Kidney (tissue), 22 donors: ENCODE measurements at places on chromosomes 1 and 21.

DNA sequence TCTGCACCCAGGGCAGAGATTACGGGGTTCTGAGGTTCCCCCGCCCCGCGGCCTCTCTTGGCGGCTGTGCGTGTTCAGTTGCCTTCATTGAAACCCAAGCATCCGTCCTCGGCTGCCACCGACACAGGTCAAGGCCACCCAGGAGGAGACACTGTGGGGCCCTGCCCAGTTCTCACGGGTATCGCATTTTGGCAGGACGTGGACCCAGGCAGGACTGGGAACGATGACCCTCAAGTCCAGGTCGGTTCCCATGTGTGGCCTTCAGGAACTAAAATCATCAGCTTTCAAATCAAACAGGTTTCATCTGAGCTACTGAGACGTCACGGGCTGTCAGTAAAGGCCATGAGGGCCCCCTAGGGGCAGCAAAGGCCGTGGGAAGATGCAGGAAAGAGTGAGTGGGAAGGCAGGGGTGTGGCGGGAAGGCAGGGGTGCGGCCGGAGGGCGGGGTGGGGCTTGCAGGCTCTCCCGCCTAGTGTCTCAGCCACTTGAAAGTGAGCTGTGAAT is 7.0 kb upstream of the C1orf174 start:
- H3K27ac ChIP-seq, result no peak overlapping the region
- no peaks in the 10 kb centered on the region for H3K27me3 ChIP-seq
- DNase-seq, result no peak
- no peak overlapping the region for H3K4me3 ChIP-seq
- H3K36me3 ChIP-seq, result no peaks in the 10 kb centered on the region

GRCh38 chr1:78171736-78172590 is 126.2 kb downstream of the GIPC2 start:
- no peaks in the 10 kb centered on the region for H3K4me1 ChIP-seq
- H3K27ac ChIP-seq, result no peak overlapping the region
- no peaks in the 10 kb centered on the region for H3K27me3 ChIP-seq
- H3K4me3 ChIP-seq, result no peak overlapping the region

GRCh38 chr1:79215311-79215710 is 208.8 kb upstream of the ADGRL4 start:
- no peaks in the 10 kb centered on the region for H3K36me3 ChIP-seq
- H3K27ac ChIP-seq, result no peak overlapping the region
- no peaks in the 10 kb centered on the region for H3K27me3 ChIP-seq
- no peak overlapping the region for H3K4me3 ChIP-seq

GRCh38 chr1:26034504-26035202 is 11.3 kb downstream of the SLC30A2 start:
- no peaks in the 10 kb centered on the region for H3K27me3 ChIP-seq
- H3K36me3 ChIP-seq, result no peaks in the 10 kb centered on the region
- DNase-seq, result no peak
- no peak overlapping the region for H3K27ac ChIP-seq
- H3K4me3 ChIP-seq, result peak overlapping the region; percentile 18
- peaks cover 7% of the 10 kb centered on the region for H3K4me1 ChIP-seq

DNA sequence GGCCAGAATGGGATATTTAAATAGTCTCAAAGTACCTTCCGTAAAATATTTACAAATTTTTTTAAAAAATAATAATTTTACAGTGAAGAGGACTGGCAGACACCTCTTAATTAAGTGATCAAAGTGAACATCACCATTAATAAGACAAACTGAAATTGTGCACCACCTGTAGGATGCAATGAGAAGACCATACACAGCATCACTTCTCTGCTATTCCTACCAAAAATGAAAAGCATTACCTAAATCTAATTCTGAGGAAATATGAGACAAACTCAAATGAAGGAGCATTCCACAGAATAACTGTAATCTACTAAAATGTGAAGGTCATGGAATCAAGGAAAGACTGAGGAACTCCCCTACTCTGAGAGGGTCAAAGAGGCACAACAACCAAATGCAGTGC is 68.2 kb upstream of the PRDX6 start:
- H3K27ac ChIP-seq, result no peak overlapping the region
- no peaks in the 10 kb centered on the region for H3K4me1 ChIP-seq
- no peak overlapping the region for H3K4me3 ChIP-seq

DNA sequence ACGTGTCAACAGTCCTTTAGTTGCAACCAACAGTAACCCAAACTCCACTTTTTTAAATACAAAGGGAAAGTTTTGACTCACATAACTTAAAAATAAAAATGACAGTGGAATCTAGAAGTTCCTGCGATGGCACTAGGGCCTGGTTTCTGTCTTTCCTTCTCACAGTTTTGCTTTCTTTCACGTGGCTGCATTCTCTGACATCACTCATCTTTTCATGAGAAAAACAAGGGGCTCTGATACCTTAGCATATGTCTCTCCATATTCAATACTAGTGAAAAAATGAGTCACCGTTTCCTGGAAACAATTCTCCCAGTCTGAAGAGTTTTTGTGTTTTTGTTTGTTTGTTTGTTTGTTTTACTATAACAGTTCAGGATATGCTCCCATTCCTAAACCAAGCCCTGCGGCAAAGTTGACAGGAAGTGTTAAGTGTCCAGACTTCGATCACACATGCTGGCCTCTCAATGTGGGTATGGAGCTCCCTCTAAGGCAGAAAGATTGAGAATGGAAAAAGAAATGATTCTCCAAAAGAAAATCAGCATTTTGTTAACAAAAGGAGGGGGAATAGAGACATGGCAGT is 483.3 kb downstream of the TTLL7 start:
- no peaks in the 10 kb centered on the region for H3K4me1 ChIP-seq
- no peak overlapping the region for H3K4me3 ChIP-seq
- DNase-seq, result no peak
- H3K36me3 ChIP-seq, result no peaks in the 10 kb centered on the region
- H3K27me3 ChIP-seq, result no peaks in the 10 kb centered on the region
- H3K27ac ChIP-seq, result no peak overlapping the region

- no peaks in the 10 kb centered on the region for H3K4me1 ChIP-seq
- no peak overlapping the region for H3K4me3 ChIP-seq
- H3K36me3 ChIP-seq, result peaks cover 11% of the 10 kb centered on the region
- no peak for DNase-seq
Measured at GRCh38 chr21:46425571-46425970, 33.1 kb upstream of the DIP2A start.

DNA sequence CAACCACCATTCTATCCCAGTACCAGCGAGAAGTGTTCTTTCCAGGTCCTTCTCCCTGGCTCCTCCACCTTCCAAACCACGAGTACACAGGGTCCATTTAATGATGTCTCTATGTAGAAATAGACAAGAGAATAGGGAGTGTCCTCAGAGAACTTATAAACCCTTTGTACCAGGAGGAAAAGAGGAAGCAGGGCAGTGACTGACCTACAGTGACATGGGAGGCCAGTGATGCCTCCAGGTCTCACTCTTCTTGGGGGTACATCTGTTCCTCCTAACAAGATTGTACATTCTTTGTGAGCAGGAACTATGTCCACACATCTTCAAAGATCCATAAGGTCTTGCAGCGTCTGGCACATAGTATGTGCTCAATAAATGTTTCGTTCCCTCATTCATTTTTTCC is 18.7 kb upstream of the FMOD start:
- no peaks in the 10 kb centered on the region for H3K27me3 ChIP-seq
- H3K4me3 ChIP-seq, result no peak overlapping the region
- no peak for DNase-seq
- H3K36me3 ChIP-seq, result no peaks in the 10 kb centered on the region
- H3K27ac ChIP-seq, result no peak overlapping the region

DNA sequence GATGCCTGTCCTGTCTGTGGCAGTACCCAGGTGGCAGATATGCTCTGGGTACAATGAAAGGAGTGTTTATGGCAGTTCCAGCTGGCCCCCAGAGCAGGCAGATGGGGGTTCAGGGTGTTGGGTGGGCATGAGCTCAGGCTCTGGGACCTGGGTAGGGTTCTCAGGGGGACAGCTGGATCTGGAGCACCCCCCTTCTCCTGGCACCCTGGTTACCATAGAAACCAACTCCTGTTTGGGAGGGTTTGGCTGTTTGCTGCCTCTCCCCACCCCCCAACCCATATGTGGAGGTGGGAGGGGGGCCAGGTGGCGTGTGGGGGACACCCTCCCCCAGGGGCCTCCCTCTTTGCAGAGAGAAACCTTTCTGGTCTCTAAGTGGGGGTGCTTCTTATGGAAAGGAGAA is 7.1 kb downstream of the FOXO6 start:
- peaks cover 5% of the 10 kb centered on the region for H3K4me1 ChIP-seq
- no peak overlapping the region for H3K4me3 ChIP-seq
- H3K27ac ChIP-seq, result no peak overlapping the region

DNA sequence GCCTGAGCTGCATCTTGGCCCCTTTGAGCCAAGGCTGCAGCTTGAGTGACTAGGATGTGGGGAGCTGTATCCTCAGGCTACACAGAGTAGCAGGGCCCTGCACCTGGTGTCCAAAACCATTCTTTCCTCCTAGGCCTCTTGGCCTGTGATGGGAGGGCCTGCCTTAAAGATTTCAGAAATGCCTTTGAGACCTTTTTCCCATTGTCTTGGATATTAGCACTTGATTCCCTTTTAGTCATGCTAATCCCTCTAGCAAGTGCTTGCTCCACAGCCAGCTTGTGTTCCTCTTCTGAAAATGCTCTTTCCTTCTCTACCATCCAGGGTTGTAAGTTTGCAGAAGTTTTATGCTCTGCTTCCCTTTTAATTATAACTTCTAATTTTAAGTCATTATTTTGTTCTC is 21.7 kb upstream of the KIRREL1 start:
- no peaks in the 10 kb centered on the region for H3K4me1 ChIP-seq
- no peak for DNase-seq
- no peak overlapping the region for H3K27ac ChIP-seq
- H3K27me3 ChIP-seq, result no peaks in the 10 kb centered on the region

DNA sequence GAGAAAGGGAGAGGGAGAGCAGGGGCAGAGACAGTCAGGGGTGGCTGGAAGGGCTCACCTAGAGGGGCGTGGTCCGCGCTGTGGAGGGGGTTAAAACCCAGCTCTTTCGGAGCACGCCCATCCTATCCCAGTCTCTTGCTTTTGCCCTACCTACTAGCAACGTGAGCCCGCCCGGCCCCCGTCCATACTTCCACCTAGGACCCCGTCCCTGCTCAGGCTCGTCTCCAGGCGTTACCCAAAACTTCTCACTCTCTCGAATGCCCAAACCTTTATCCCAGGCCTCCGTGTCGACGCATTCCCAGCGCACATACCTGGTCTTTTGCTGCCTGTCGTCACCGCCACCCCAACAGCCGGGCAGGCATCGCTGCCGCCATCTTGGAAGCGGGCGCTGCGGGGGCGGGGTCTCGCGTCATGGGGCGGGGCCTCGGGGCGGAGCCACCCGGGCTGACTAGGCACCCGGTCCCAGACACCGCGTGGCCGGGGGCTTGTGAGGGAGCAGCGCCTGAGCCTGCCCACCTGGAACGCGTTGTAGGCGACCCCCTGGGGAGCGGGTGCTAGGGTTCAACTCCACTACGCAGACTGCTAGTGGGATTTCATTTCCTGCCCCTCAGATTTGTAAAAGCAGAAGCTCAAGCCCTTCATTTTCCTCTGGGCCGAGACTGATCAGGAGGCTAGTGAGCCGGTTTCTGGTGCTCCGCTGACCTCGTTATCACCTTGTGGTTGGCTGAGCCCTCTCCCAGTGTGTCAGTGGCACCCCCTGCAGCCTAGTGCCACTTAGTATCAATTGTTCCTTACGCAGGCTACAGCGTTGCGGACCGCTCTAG is at the start of gene B4GALT3:
Gene B4GALT3 (minus strand): TSS at position 396 of the 824 bp plus-strand sequence. CDS start 1,447 bp downstream, outside the sequence.
- H3K4me1 ChIP-seq, result peaks cover 12% of the 10 kb centered on the region
- DNase-seq, result peak; percentile 96
- H3K36me3 ChIP-seq, result peaks cover 33% of the 10 kb centered on the region
- H3K27ac ChIP-seq, result peak within 1 kb of the TSS; percentile 95

GRCh38 chr1:83716641-83717040 is 282.3 kb downstream of the TTLL7 start:
- no peaks in the 10 kb centered on the region for H3K36me3 ChIP-seq
- no peaks in the 10 kb centered on the region for H3K27me3 ChIP-seq
- H3K4me3 ChIP-seq, result no peak overlapping the region
- DNase-seq, result no peak

- DNase-seq, result no peak
- peak overlapping the region; percentile 52 for H3K4me3 ChIP-seq
- H3K27me3 ChIP-seq, result no peaks in the 10 kb centered on the region
- H3K4me1 ChIP-seq, result no peaks in the 10 kb centered on the region
- peak overlapping the region; percentile 78 for H3K27ac ChIP-seq
- H3K36me3 ChIP-seq, result no peaks in the 10 kb centered on the region
Measured at GRCh38 chr1:1776672-1777582, 1.3 kb downstream of the NADK start.

- no peaks in the 10 kb centered on the region for H3K27me3 ChIP-seq
- no peak overlapping the region for H3K4me3 ChIP-seq
- H3K27ac ChIP-seq, result no peak overlapping the region
- no peaks in the 10 kb centered on the region for H3K4me1 ChIP-seq
- no peaks in the 10 kb centered on the region for H3K36me3 ChIP-seq
Measured at GRCh38 chr1:227170361-227171166, 147.7 kb downstream of the CDC42BPA start.

DNA sequence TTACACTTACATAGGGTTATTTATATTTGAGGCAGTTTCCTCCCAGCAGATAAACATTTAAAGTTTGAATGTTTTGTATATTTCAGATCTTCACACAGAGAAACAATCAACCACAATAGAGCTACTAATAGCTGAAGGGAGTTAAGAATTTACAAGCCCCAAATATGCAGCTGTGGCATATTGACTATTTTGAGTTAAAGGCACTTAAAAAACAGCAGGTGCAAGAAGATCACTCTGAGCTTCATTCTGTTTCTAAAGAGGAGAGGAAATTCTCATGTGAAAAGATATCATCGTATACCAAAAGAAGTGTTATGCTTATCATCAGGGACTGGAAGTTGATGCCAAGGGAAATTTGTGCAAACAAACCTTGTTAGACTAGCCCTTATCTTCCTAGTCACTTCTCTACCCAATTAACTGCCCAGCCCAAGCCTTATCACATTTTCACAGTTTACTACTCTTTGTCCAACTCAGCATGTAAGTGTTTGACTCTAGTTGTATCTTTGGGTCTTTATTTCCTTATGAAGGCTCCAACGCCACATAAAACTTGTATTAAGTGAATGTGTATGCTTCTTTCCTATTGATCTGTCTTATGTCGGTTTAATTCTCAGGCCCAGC is 66.3 kb upstream of the COG2 start:
- no peak overlapping the region for H3K4me3 ChIP-seq
- H3K27me3 ChIP-seq, result no peaks in the 10 kb centered on the region
- H3K27ac ChIP-seq, result no peak overlapping the region
- DNase-seq, result no peak

- H3K4me3 ChIP-seq, result no peak overlapping the region
- no peaks in the 10 kb centered on the region for H3K4me1 ChIP-seq
- H3K27ac ChIP-seq, result no peak overlapping the region
- no peak for DNase-seq
- H3K27me3 ChIP-seq, result no peaks in the 10 kb centered on the region
Measured at GRCh38 chr1:221981461-221981860, 239.6 kb upstream of the DUSP10 start.

GRCh38 chr1:33399375-33399774 is 31.5 kb downstream of the PHC2 start:
- no peaks in the 10 kb centered on the region for H3K27me3 ChIP-seq
- no peak overlapping the region for H3K27ac ChIP-seq
- no peaks in the 10 kb centered on the region for H3K4me1 ChIP-seq
- H3K36me3 ChIP-seq, result no peaks in the 10 kb centered on the region

GRCh38 chr1:205510308-205510950 is 6.0 kb downstream of the CDK18 start:
- no peaks in the 10 kb centered on the region for H3K36me3 ChIP-seq
- H3K4me3 ChIP-seq, result no peak overlapping the region
- peaks cover 37% of the 10 kb centered on the region for H3K4me1 ChIP-seq
- no peak for DNase-seq

- no peak overlapping the region for H3K27ac ChIP-seq
- no peaks in the 10 kb centered on the region for H3K27me3 ChIP-seq
- no peaks in the 10 kb centered on the region for H3K36me3 ChIP-seq
- H3K4me1 ChIP-seq, result no peaks in the 10 kb centered on the region
- no peak overlapping the region for H3K4me3 ChIP-seq
Measured at GRCh38 chr1:41860214-41860613, 58.5 kb downstream of the HIVEP3 start.
